Left colon (tissue), 2 donors: ENCODE measurements at places on chromosomes 3 and 15. TPM values are rescaled to one million over a fixed set of nuclear protein-coding genes. Genes with fewer than 3 reads are reported as not detected.

Gene SEMA5B
- total RNA-seq: 0.15 TPM

DNA sequence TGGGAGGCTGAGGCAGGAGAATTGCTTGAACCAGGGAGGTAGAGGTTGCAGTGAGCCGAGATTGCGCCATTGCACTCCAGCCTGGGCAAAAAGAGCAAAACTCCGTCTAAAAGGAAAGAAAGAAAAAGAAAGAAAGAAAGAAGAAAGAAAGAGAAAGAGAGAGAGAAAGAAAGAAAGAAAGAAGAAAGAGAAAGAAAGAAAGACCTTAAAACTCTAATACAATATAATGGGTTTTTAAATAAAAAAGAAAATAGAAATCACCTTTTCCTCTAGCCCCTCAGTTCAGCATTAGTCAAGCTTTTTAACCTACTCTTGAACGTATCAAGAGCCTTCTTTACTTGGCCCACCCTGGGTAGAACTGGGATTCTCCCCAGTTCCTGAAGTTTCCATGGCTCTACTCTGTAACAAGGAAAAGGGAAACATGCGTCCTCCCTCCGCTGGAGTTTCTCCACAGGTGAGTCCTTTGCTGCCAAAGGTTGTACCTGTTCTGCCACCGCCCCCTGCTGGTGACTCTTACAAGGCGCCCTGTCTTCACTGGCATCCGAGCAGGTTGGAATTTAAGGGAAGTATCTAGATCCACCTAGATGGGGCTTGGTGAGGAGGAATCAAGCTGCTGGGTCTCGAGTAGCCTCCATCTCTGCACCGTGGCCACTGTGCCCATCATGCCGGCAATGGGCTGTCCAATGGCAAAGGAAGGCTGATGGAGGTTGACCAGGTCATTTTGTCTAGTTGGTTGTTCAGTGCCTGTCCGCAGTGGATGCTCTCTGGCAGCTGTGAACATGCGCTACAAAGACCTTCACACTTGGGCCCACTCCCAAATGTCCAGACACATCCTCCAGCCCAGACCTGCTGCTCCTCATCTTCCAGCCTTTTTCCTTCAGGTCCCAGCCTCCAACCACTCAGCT, 20.6 kb upstream of the EPHB3 start:
- DNase-seq: peak; percentile 80

DNA sequence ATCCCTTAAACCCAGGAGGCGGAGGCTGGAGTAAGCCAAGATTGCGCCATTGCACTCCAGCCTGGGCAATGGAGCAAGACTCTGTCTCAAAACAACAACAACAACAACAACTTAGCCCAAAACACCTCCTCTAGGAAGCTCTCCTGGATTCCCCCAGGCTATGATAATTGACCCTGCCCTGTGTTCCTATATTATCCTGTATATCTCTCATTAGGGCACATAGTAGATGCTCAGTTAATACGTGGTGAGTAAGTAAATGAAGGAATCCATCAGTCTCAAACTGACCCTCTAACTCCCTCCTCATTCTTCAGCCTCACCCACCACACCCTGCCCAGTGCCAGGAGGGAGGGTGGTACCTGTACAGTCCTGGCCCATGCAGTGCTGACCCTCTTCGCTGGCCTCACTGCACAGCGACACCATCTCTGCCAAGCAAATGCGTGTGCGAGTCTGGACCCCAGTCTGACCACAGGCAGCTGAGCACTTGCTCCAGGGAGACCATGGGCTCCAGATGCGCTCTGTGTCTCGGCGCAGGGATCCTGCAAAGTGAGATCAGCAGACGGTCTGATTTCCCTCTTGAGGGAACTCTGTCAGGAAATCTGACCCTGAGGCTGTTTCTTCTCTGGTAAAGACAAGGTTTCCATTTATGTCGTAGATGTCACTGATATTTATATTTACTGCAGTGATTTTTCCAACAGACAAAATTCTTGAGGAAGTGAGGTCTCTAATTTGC, 6.2 kb downstream of the CILP start:
- no peak for DNase-seq

Gene LOXL1
- total RNA-seq: 2.5 TPM

DNA sequence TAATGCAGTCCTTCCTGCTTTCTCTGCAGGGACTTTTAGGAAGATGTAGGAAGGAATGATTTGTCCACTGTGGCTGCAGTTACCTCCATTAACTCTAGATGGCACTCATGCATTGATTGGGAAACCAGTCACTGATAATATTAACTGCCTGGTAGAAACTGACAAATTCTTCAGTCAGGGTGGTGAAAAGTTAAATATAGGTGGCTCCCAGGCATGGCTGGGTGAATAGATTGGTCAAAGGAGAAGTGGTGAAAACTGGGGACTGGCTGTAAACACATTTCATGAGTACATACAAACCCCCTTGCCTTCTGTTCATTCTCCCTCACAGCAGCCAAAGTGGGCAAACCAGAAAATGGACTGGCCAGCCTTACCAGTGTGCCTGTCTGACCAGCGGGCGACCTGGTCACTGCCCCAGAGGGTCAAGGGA, 333.4 kb downstream of the THSD4 start:
- DNase-seq: no peak

- no peak for DNase-seq
These were observed 1473.9 kb upstream of the GBE1 start for GRCh38 chr3:83235180-83235814.

DNA sequence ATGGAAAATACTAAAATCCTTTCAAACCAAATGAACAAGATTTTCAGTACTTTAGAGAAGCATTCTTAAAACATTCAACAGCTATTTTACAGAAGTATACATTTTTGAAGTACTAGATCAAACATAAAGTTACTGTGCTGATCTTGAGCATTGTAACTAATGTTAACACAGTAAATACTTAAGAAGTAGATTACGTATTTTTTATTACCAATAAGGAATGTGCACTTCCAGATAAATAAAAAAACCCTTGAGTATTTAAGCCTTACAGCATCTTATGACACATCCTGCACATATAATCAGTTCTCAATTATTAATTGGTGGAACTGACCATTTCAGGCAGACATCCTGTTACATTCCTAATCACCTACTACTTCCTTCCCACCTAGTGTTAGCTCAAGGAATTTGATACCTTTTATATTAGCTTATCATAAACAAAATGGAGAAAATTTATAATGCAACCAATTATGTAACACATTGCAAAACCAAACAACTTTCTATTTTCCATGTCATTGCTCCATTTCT, 32.8 kb downstream of the COPS2 start:
- DNase-seq: no peak

Gene ZDHHC23
- total RNA-seq: 47.7 TPM

DNA sequence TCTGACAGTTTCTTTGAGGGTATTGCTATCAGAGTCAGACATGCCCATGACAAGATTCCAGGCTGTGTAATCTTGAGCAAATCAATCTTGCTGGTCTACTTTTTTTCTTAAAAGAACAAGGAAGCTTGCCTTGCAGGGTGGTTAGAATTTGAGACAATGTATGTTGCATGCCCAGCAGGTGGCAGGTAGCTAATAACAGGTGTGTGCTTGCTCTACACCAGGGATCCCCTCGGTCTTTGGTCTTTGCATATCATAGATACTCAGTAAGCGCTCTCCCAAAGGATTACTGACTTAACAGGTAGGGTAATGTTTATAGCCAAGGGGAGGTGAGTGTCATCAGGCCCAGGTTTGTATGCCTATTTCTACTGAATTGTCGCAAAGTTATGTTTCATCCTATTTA, 37.3 kb downstream of the CACNA1D start:
- no peak for DNase-seq

DNA sequence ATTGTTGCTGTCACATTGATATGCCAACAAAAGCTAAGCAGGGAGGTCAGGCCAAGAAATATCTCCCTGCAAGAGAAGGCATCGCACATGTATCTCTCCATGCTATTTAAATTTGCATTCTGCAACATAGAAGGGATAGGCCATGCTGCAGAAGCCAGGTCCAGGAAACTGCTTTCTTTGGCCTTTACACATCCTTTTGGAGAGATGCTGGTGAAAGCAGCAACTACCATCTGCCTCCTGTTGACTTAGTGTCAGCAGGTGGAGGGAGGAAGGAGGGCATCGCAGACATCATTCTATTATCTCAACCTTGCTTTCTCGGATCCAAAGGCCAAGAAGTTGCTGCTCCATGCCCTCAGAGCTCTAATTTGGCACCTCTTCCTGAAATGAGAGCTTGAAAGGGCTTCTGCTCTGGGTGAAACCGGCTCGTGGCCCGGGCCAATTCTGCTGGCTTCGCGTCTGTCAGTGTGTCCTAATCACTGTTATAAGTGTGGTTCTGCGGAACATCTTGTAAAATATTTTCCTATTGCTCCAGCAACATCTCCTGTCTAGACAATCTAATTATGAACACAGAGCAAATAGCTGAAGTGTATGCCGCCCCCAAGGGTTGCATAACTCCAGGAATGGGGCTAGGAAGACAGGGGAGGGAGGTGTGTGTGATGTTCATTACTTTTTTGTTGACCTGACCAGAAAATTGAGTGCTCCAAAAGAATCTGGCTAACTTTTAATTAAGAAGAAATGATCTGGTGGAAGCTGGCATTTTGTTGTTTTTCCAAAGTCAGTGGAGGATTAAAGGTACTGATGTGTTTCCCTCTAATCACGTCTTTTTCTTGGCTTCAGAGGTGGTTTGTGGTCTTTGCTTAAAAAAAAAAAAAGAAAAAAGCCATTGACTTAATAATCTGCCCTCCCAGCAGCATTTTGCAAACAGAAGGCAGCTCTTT, 89.1 kb downstream of the TPRG1 start:
- no peak for DNase-seq

GRCh38 chr3:52431459-52432223, 13.3 kb downstream of the SEMA3G start:
- no peak for DNase-seq
